ENCODE measurements at places on chromosomes 13 and 19.

DNA sequence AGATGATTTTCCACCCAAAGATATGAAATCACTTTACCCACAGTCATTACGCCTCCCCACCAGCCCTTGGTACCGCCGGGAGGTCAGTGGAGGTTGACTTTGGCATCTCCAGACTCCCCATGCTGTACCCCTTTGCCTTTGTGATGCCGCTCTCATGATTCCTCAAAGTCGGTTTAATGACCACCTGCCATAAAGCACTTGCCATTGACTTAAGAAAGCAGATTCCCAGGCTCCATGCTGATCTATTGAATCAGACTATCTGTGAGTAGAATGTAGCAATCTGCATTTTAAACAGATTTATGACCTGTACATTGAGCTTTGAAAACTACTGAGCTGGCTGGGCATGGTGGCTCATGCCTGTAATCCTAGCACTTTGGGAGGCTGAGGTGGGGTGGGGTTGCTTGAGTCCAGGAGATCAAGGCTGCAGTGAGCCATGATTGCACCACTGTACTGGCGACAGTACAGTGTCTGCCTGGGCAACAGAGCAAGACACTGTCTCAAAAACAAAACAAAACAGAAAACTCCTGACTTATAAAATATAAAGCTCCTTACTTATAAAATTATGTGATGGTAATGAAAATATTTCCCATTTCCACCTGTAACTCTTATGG is 235.2 kb downstream of the KLF5 start:
- DNase-seq, result no peak

DNA sequence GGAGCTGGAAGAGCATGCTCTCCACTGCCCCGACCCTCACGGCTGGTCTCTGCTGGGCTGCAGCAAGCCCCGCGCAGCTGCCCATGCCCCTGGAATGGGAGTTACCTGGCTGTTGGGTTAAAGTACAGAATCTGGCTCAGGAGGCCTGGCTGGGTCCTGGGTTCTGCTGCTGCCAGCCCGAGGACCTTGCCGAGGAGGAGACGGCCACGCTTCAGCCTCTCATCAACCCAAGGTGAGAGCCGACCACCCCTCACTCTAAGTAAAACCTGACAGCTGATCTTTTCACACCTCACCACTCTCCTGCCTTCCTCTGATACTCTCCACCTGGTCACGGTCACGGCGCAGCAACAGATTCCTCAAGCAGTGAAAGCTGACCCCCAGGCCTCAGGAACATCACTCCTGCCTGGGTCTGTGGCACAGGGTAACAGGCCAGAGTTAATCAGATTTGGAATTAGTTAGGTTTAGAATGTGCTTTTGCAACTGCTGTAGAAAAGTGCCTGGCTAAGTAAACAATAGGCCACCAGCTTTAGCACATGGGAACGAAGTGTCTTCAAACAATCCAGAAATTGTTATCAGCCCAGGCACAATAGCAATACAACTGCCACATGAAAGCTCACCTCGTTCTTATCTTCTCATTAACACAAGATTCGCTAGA is 20.5 kb downstream of the RAB20 start:
- no peak for DNase-seq

DNA sequence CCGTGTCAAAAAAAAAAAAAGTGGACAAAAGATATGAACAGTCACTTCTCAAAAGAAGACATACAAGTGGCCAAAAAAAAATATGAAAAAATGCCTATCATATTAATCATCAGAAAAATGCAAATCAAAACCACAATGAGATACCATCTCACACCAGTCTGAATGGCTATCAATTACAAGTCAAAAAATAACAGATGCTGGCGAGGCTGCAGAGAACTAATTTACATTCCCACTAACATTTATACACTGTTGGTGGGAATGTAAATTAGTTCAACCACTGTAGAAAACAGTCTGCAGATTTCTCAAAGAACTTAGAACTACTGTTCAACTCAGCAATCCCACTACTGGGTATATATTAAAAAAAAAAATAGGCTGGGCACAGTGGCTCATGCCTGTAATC is 26.5 kb upstream of the FOXO1 start:
- no peak for DNase-seq

DNA sequence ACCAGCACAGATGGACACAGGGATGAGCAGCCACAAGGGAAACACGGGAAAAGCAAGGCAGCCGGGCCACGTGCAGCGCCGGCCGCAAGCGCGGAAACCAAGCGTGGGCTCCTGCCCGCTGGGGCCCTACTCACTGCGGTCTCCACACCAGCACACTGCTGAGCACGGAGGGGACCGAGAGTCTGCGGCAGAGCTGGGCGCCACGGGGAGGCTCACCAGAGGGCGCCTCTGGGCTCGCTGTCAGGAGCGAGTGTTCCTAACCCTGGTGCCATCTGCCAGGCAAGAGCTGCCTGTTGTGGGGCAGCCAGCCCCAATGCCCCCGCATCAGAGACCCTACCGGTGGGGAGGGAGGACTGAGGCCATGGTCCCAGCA is 26.5 kb downstream of the MPND start:
- peak; percentile 80 for DNase-seq

GRCh38 chr19:18428787-18429674 is 8.9 kb downstream of the ISYNA1 start:
- DNase-seq, result peak; percentile 42

GRCh38 chr19:34457446-34457845 is 24.1 kb upstream of the WTIP start:
- no peak for DNase-seq

GRCh38 chr19:56084835-56085536 is 36.1 kb downstream of the ZNF787 start:
- DNase-seq, result no peak

DNA sequence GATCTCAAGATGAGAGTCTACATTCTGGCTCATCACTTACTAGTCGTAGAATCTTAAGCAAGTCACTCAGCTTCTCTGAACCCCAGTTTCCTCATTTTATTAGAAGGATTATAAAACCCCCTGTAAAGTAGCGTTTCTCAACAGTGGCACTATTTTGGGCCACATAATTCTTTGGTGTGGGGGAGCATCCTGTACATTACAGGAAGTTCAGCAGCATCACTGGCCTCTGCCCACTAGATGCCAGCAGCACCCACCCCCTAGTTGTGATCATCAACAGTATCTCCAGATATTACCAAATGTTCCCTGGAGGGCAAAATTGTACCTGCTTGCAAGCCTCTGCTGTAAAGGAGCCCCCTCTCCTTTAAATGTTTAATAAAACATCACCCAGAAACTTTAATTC is 22.6 kb downstream of the STARD13 start:
- no peak for DNase-seq

GRCh38 chr19:55700813-55701212 is 25.8 kb downstream of the EPN1 start:
- no peak for DNase-seq

DNA sequence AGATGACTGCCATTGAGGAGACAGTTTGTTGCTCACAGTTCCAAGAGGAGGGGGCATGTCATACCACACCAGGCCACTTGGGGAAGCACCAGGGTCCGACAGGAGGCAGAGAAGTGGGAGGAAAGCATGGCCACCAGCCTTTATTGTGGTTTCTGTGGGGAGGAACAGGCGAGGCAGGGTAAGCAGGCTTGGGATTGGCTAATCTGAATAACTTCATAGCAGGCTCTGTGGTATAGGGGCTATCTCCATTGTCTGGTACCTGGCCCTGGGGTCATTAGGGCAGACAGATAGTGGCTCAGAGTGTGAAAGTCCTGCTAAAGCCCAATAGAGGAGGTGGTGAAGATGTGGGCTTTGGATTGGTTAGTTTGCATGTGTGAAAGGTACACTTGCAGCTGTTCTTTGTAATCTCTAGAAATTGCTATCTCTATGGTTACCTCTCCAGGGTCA is 35.5 kb downstream of the CBY2 start:
- DNase-seq, result peak; percentile 10

DNA sequence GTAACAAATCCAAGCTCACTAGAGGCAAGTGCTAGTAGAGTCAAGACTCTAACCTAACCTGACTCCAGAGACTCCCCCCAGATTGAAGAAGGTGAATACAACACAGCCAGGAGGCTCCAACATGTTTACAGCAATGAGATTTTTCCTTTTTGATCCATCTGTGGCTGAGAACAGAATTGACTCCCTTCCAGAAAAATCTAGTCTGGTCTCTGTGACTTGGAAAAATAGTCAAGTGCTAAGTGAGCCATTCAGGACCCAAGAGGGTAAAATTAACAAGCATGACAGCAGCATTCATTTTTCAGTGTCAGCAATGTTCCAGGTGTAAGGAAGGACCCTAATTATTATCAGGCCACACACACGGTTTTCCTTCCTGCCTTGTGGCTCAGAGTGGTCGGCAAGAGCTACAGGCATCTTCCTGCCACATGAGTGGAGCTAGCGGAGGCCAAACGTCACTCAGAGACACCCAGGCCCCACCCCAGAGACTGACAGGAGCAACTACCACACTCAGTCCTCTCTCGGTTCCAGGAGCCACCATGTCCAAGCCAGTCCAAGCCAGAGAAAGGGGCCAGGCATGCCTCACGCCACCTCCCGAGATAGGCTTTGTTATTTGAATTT is 395.1 kb downstream of the FOXO1 start:
- no peak for DNase-seq

DNA sequence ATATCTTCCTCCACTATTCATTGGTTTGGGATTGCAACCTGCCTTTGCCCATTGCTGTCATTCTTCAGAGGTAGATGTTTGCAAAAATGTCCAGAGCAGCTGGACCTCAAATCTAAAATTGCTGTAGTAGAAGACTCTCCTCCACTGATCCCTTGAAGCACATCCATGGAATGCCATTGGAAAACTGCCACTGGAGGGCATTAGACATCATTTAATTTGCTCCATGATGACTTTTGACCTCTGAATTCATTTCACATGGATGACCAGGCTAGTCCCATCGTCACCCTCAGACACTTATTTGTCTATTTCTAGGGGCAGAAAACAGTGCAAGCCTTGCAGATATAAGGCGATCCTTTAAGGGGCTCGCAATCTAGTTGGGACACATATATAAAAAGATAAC is 33.9 kb upstream of the FLT1 start:
- DNase-seq, result no peak

DNA sequence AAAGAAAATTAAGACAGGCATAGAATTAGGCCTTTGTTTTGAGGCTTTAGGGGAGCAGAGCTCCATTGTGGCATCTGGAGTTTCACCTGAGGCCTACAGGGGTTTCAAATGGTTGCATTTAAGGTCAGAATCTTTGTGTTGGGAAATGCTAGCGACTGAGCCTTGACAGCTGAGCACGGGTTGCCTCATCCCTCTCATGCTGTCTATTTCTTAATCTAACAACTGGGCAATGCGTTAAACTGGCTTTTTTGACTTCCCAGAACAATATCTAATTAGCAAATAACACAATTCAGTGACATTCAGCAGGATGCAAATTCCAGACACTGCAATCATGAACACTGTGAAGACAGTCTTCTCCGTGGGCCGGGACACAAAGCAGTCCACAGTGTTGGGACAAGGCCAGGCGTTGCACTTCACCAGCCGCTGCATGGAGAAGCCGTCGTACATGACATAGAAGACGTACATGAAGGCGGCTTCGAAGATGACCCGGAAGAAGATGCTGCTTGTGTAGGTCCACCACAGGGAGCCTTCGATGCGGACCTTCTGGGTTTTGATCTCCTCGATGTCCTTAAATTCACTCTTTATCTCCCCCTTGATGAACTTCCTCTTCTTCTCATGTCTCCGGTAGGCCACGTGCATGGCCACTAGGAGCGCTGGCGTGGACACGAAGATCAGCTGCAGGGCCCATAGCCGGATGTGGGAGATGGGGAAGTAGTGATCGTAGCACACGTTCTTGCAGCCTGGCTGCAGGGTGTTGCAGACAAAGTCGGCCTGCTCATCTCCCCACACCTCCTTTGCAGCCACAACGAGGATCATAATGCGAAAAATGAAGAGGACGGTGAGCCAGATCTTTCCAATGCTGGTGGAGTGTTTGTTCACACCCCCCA is 3.8 kb downstream of the GJB2 start:
- DNase-seq, result no peak

- peak; percentile 63 for DNase-seq
Measured at GRCh38 chr19:4057931-4058692, 8.6 kb downstream of the ZBTB7A start.

- DNase-seq, result no peak
Measured at GRCh38 chr13:38687246-38688229, 661 bp downstream of the FREM2 start.

Data from stimulated activated CD4-positive, alpha-beta T cell treated with anti-CD3 and anti-CD28 coated beads, TNF-alpha, amount 100 ng/mL, for 24 hours (primary cell).